Osteoblast (primary cell): ENCODE measurements at places on chromosomes 3 and 15. TPM values are rescaled to one million over a fixed set of nuclear protein-coding genes. Genes with fewer than 3 reads are reported as not detected.

Gene ABI3BP
- 130 and 183 TPM in 2 replicates for total RNA-seq

Gene SERPINI2
- not detected in 2 replicates for total RNA-seq

Gene SPINK8
- not detected in 2 replicates for total RNA-seq

Gene BCL2A1
- total RNA-seq: 0.29 TPM in 1 of 2 replicates, not detected in the other

Gene ARPIN
- 14.1 and 17.7 TPM in 2 replicates for total RNA-seq

Gene ARGFX
- not detected in 2 replicates for total RNA-seq

Gene SLC27A2
- not detected in 2 replicates for total RNA-seq

Gene GNAT1
- not detected in 2 replicates for total RNA-seq

Gene CLSTN2
- total RNA-seq: under 0.01 TPM in 2 replicates

Gene C15orf40
- 10.9 and 13.4 TPM in 2 replicates for total RNA-seq

Gene FAH
- 17.7 and 21.2 TPM in 2 replicates for total RNA-seq

Gene PPM1L
- total RNA-seq: 2.4 and 4.3 TPM in 2 replicates

Gene KLF15
- total RNA-seq: 4.3 and 4.4 TPM in 2 replicates

Gene SHC4
- total RNA-seq: 0.72 and 1.5 TPM in 2 replicates

Gene IL16
- total RNA-seq: 6.5 and 7.1 TPM in 2 replicates

Gene ZNF717
- total RNA-seq: 17.7 and 18.5 TPM in 2 replicates

Gene ATP10A
- 26.5 and 32.9 TPM in 2 replicates for total RNA-seq

Gene PCCB
- 53.9 and 58.9 TPM in 2 replicates for total RNA-seq

Gene NUDT16
- total RNA-seq: 10.0 and 10.1 TPM in 2 replicates

Gene TMEM42
- 15.6 and 18.1 TPM in 2 replicates for total RNA-seq

Gene KLHL6
- under 0.01 TPM in 1 of 2 replicates, not detected in the other for total RNA-seq

Gene ZNF660
- 5.0 and 5.8 TPM in 2 replicates for total RNA-seq

Gene IMPDH2
- total RNA-seq: 273 and 286 TPM in 2 replicates

Gene SNX22
- under 0.01 and 0.29 TPM in 2 replicates for total RNA-seq

Gene IP6K1
- total RNA-seq: 46.9 and 48.5 TPM in 2 replicates
